ENCODE measurements at places on chromosomes 7 and 10.

GRCh38 chr10:86957471-86958115 lies at the start of gene MMRN2:
TSS of gene MMRN2 (minus strand) at chr10:86957615. CDS start at chr10:86957541, 74 bp downstream.
- peak; percentile 85 for DNase-seq

GRCh38 chr7:46282155-46282554 lies 361.1 kb upstream of the IGFBP3 start:
- peak; percentile 55 for DNase-seq

DNA sequence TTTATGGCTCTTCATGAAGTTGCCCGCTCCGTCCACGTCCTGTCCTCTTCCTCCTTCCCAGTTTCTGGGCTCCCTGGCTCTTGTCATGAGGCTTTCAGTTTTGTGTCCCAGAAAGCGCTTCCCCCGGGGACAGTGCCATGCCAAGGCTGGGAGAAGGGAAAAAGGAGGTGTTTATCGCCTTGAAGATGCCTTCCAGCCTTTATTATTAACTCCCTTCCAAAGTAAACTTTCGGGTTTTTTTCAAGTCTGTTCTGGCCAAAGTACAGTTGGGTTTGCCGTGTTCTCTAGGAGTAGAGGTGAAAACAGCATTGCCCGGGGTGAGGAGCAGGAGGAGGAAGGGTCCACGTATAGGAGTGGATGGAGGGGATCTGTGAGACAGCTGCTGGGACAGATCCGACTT lies 117.2 kb downstream of the CUX1 start:
- no peak for DNase-seq

DNA sequence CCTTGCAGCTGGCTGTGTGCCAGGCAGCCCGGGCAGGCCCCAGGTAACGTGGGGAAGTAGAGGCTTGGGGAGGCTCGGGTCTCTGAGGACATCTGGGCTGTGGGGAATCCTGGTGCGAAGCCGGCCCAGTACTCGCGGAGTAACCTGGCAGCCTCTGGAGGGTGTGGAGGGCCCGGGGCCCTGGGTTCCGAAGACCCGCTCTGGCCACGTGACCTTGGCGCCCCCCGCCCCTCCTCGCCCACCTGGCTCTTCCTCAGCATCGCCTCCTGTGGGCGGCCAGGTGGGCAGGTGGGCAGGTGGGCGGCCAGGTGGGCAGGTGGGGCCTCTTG lies 143.1 kb downstream of the WDR37 start:
- no peak for DNase-seq

- DNase-seq: no peak
These were observed 628.8 kb downstream of the SUGCT start for GRCh38 chr7:40763319-40764287.

DNA sequence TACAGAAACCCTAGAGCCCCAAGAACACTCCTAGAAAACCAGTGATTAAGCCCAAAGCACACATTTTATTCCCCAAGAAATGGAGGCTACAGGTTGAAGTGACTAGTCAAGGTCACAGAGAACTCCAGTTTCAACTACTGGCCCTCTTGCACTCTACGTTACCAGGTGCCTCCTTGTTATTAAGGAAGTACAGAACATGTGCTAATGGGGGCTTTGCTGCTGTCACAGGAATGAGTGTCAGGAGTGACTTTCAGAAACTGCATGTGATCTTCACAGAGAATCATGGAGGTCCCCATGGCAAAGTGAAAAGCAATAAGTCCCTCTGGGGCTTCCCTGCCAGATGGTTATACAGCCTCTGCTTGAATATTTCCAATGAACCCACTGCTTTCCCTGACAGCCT lies 19.3 kb downstream of the JAZF1 start:
- no peak for DNase-seq

- DNase-seq: no peak
These were observed 200.6 kb downstream of the WDR11 start for GRCh38 chr10:121051696-121052279.

DNA sequence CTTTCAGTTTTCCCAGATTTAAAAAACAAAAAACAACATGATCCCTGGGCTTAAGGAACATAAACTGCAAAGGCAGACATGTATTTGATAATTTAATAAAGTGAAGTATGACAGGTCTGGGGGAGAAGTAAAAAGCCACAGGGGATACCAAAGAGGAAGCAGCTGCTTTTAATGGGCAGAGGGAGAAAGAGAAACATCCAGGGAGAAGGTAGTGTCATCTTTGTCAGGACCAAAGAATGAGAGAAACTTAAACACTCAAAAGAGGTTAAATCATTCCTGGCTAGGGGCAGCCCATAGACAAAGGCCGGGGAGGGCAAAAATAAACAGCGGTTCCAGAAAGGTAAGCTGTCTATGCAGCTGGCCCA lies 94.5 kb downstream of the GRB10 start:
- no peak for DNase-seq

DNA sequence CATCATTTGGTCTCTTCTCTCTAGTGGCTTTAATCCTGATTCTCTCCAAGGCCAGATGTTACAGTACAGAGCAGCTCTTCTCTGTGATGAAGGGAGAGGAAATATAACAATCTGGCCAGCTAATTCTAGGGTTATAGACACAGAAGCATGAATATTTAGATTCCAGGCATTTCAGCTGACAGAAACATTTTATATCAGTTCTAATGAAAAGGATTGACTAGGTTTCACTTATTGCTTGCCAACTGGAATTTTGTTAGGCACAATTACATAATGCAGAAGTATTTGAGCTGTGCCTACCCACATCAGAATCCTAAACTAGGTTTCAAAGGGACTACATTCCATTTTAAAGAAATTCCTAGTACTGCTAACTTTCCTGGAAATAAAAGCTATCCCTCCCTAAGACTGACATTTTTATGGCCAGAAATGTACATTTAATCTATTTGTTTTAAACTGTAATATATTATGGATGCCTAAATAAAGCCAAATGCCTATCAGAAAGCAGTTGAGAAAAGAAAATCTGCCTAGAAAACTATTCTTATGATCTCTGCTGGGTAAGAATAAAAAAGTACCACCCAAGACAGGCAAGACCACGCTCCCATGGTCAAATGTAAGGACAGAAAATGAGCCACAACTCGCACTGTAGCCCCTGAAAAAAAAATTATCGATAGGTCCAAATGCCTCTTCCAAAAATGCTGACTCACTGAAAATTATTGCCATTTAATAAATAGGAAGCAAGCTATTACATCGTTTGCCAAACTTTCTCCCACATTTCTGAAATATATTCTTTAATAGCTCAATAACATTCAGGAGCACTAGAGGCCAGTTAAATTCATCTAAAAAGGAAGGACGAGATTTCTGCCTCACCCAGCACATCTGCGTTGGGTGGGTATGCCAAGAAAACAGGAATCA lies 498.1 kb downstream of the KCNMA1 start:
- no peak for DNase-seq

DNA sequence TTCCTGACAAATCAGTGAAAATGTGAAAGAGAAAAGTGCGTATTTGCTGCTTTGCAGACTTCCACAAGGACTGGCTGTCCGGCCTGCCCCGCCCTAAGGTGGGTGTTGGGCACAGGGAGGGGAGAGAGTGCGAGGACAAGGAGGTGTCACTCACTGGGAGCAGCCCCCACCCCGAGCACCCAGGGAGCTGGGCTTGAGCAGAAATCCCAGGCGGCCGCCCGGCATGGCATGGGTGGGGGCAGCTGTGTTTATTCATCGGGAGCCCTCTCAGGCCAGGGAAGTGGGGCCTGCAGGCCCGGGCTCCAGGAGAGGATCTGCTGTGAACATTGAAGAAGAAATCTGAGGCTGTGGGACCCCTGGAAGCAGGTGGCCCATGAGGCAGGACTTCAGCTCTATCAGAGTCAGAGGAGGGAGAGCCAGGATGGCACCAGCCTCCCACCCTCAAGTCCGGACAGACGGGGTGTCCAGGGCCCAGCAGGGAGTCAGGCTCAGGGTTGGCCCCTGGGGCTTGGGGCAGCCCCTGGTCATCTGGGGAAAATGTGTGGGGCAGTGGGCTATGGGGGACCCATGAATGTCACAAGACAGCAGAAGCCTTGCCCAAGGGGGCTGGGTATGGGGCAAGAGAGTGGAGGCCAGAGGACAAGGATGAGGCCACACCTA lies 164.4 kb upstream of the PPP2R2D start:
- no peak for DNase-seq

DNA sequence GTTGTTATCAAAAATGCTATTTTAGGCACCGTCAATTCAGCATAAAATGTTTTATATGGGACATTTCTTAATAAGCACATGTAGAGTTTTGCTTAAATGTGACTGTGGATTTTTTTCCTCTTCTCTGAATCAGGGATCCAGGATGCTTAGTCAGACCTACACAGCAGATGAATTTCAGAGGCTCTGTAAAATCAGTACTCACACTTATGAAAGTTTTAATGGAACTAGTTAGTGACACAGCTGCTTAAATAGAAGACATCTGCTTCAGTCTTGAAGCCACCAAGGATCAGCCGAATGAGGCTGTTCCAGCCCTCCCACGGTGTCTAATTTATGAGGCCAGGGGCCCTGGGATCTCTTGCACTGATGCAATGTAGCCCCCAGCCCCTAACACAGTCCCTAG lies 136.0 kb downstream of the MYOF start:
- DNase-seq: no peak

- no peak for DNase-seq
These were observed 50.7 kb upstream of the CABCOCO1 start for GRCh38 chr10:61612009-61612408.

GRCh38 chr10:32039734-32040133 lies 16.5 kb downstream of the KIF5B start:
- DNase-seq: no peak

DNA sequence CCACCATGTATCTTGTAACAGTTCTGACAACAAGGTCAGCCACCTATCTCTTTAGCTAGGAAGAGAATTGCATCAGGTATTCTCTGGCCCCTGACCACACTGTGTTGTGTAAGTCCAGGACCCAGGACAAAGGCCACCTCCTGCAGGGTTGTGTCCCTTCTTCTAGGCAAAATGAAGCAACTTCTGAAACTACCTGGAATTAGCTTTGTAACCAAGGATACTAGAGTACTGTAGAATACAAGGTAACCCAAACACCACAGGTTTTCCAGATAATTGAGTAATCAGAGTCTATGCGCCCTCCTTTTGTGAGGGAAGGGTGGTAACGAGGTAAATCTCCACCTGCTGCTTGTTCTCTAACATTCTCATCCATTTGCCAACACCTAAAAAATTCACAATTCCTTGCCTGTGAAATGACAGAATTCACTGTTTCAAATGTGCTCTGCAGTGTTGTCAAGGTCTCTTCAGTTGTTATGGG lies 51.7 kb downstream of the SGMS1 start:
- no peak for DNase-seq

DNA sequence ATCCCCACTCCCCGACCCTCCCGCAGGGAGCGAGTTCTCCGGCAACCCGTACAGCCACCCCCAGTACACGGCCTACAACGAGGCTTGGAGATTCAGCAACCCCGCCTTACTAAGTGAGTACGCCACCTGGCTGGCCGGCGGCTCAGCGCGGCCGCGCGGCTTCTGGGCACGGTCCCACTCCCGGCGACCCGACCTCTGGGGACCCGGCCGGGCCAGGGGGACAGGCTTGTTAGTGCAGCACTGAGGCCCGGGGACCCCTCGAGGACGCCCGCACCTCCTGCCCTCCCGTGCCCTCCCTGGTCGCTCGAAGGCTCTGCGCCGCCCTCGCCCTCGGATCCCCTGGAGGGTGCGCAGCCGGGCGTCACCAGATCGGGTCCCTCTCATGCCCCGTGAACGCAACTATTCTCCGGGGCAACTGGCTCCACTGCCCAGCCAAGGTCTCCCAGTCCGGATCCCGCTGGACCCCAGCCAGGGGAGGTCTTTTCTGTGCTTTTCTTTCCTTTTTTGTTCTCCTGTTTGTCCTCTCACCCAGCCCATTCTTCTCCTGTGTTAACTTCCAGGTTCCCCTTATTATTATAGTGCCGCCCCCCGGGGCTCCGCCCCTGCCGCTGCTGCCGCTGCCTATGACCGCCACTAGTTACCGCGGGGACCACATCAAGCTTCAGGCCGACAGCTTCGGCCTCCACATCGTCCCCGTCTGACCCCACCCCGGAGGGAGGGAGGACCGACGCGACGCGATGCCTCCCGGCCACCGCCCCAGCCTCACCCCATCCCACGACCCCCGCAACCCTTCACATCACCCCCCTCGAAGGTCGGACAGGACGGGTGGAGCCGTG lies 81.8 kb downstream of the PAX2 start:
- DNase-seq: no peak

GRCh38 chr10:45514291-45515270 lies 140.6 kb downstream of the ALOX5 start:
- no peak for DNase-seq

DNA sequence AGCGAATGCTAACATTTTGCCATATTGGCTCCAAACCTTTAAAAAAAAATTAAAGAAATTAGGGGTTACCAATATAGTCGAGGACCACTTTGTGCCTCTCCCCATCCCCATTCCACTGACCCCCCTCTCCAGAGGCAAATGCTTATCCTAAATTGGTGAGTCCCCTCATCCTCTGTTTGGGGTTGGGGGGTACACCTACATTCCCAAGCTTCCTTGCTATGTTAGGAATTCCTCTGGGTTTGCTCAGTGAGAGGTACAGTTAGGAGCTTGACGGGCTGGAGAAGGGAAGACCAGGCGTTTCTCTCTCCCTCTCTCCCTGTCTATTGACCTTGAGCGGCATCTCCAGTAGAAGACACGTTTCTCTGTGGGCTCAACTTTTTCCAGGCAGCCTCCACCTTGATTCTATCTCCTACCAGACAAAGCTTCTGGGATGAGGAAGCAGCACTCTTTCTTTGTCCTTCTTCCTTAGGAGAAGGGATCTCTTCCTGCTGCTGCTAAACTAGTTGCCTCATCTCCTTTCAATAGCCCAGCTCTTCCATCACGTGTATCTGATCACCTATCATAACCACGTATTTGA lies 6.6 kb upstream of the AKR1B15 start:
- DNase-seq: no peak

DNA sequence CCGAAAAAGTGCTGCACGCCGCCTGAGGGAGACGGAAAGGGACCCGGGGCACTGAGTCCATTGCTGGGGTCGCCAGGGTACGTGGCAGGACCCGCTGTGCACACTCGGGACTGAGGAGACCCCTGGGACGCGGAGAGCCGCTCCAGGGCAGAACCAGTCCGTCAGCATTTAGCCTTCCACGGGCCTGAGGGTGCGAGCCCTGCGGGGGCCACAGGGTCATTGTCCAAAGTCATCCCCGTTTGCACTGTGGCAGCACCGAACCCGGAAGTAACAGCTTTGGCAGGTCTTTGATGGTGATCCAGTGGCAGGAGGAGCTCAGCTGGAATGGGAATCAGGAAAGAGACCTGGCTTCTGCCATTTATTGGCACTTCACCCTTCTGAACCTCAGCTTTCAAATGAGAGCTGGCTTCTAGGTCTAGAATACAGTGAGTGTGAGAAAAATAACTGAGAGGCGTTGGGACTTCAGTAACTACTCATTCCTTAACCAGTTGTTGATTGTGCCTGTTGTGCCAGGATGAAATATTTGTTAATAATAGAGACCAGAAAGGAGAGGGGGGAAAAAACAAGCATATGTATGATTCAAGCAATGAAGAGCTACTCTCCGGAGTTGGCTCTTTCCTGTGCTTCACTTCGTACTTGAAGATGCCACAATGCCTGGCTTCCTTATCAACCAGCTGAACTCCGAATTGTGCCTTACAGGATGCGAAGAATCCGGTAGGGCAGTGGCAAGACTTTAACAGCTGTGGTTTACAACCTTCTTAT lies 811 bp upstream of the ARHGAP12 start:
- peak; percentile 62 for DNase-seq
